ENCODE measurements at places on chromosomes 3 and 15.

DNA sequence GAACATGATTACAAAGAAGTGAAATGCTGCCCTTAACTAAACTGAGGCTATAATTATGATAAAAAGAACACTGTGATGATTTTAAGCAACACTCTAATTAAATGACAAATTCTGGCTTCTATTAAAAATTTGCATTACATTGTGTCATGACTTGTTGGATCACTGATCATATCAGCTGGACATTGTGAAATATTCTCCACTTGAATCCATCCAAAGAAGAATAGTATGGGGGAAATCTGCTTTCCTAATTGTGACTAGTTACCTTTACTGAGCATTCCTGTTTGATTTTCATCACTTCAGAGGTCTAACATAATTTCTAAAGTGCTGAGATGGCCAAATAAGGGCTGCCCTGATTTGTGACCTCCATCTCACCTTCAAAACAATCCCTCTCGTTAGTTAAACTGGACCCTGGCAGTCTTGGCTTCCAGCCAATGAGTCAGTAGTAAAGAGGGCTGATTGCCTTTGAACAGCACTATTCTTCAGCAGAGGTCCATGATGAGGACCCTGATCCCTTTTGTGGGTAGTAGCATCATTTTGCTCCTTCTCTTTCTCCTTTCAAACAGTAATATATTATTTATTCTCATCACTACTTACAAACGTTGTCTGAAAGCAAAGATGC lies 53.5 kb upstream of the LEKR1 start:
- no peak for DNase-seq

DNA sequence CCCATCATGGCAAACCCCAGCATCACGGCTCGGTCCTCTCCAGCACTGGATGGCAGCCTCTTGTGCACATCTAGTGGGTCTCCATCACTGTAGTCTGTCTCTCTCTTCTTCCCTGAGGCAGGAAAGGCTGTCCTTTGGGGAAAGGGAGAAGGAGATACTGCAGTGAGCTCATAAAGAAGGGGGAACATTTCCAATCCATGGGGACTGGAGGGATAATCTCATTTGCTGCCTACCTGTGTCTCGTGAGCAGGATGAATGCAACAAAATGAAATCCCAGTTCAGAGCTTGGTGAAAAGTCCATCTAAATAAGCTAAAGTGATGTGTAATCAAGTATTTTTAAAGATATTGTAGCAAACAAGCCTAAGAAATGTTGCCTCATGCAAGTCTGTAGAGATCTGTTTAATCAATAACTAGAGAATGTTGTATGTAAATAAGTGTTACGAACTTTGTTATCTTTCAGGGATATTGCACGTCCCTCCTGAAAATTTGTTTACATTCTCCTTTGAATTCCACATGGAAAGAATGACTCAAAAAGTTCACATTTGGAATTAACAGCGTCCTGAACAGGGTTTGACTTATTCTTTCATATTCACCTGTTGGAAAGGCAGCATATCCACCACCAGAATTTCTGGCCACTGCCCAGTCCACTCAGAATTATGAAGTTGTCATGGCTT lies at the start of gene KCNMB3:
KCNMB3 (minus strand) TSS at position 312 of the 674 bp plus-strand sequence; CDS start at position 188, 124 bp downstream.
- no peak for DNase-seq

GRCh38 chr3:30615615-30616346 lies 9.4 kb downstream of the TGFBR2 start:
- no peak for DNase-seq

DNA sequence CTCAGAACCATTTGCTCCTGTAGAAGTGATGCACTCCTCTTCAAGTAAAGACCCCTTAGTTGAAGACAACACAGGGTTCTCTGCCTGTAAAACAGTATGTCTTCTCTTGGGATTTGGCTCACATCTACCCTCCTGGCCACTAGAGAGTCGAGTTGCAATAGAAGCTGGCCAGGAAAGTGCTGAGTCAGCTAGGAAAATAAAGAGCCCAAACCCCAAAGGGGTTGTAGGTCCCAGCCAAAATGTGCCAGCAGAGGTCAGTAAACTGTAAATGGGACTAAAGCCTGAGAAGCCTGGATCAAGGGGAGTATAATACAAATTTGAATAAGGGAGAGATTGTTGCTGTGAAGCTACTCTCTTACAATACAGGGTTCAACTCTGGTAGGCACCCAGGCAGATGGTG lies 37.2 kb upstream of the THBS1 start:
- no peak for DNase-seq

DNA sequence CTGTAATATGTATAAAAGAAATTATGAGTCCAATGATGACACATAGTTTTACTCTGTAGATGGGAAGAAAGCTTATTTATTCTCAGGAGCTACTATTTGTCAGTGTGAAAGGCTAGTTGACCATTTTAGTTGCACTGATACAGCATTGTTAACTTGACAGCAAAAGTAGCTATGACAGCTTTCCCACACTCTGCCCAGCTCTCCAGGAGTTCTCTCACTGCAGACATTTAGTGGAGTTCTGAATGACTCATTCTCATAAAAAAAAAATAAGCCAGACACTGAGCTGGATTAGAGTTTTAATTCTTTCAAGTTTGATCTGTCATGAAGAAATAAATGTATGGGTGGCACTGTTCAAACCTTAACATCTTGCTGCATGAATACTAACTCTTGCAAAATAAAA lies 77.2 kb upstream of the CFAP20DC start:
- no peak for DNase-seq

- DNase-seq: no peak
These were observed 345.1 kb downstream of the IL5RA start for GRCh38 chr3:2765002-2765579.

- DNase-seq: no peak
These were observed 200.5 kb downstream of the ITPR1 start for GRCh38 chr3:4693620-4694019.

- no peak for DNase-seq
These were observed 214.9 kb upstream of the C2CD4B start for GRCh38 chr15:62380011-62380410.

DNA sequence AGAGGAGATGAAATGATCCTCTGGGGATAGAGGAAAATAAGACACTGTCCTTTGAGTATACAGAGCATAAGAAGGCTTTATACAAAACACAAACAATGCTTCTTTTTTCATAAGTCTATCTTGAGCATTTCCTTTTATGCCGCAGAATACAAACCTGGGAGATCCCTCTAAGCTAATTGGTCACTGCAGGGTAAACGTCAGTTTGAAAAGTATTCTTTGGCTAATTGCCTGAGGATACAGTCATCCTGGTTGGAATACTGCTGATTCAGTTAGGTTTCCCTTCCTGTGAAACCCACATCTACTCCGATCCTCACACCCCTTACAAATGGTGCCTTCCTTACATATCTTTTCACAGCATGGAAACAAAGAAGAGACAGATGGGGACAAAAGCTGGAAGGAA lies 10.6 kb downstream of the WNT5A start:
- DNase-seq: no peak

DNA sequence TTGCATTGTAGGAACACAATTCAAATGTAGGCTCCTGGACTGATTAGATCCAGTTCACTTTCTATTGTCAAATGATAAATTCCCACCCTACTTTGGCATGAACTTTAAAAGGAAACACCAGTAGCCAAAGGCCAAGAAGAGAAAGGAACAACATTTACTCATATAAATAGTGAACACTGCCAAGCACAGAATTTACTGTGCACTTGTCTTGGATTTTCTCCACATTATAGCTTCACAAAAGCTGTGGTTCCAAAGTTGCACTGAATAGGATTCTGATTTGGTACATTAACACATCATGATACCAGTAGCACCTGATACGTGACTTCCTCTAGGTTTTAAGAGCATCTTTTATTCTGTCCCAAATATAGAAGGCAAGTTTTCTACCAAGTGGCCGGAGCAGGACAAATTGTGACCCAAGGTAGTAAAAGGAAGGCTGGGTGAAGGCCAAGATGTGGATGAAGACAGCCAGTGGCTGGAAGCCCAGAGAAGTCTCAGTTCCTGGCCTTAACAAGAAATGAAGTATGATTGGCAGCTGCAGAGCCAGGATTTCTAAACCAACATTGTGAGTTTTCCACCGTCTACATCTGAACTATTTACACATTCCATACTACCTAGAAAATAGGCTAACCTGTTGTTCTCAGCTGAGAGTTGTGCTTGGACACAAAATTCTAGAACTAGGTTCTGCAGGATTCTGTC lies 206.7 kb downstream of the THRB start:
- DNase-seq: no peak

DNA sequence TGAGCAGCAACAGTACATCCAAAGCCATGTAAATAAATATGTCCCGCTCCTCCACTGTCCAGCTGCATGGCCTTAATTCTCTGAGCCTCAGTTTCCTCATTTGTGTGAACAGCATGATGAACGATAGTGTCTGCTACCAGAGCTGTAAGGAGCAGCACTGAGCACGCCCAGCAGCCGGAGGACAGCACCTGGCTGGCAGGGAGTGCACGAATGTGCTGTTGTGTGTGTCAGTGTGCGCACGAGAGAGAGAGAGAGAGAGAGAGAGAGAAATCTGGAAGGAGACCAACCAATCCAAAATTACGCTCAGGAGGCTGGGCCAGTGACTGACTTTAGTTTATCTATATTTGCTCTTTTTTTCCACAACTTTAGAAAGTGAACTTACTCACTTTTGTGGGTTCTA lies 26.6 kb upstream of the PLXNA1 start:
- no peak for DNase-seq

DNA sequence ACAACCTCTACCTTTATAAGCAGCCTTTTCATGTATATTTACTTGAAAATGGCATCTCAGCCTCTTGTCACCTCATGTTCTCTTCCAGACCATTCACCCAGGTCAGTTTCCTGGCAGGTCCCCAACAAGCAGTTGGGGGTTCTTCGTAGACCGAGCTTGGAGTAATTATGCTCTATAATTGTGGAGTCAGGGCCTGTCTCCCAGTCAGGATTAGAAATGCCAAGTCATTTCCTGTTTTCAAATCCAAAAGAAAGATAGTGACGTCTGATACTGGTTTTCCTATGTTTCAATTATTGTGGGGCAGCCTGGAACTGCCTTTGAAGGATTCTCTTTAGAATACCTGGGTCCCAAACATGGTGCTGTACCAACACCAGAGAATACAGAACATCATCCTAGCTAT lies 430.6 kb downstream of the MECOM start:
- no peak for DNase-seq

DNA sequence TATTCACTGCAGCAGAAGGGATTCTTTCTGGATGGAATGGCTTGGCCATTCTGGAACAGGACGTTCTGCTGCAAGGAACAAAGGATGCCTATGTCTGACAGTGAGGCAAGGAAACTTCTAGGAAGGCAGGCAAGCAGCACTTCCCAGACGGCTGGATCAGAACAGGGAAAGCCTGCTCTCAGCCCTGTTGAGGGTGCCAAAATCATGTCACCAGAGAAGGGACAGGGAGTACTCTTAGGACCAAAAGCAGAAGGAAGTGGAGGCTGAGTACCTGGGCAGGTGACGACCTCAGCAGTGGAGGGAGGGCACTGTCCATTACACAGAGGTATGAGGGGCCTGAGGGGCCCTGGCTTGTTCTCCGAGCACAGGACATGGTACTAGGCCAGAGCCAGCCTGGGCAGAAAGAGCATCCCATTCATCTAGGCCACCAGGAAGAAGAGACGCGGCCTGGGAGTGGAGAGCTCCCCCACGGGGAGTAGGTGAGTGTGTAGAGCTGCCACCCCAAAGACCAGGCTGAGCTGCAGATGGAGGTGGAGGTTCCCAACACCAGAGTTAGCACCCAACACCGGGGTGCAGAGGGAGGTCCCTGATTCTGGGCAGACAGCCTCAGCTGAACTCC lies 9.6 kb downstream of the KLF15 start:
- DNase-seq: no peak

DNA sequence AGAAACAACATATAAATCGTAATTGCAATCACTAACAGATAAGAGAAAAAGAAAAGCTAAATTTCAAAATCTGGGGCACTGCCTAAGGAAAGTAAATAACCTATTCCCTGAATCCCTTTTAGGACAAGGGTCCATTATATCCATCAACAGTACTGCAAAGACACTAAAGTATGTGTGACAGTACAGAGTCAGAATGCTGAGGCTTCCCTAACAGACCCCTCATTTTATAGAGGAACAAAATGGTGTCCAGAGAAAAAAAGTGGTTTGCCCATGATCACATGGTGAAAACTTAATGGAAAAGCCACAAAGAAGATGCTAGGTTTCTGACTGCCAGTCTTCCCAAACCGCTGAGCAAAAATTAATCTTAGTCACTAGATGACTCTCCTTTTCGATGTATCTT lies 93.8 kb downstream of the DHX30 start:
- DNase-seq: no peak

DNA sequence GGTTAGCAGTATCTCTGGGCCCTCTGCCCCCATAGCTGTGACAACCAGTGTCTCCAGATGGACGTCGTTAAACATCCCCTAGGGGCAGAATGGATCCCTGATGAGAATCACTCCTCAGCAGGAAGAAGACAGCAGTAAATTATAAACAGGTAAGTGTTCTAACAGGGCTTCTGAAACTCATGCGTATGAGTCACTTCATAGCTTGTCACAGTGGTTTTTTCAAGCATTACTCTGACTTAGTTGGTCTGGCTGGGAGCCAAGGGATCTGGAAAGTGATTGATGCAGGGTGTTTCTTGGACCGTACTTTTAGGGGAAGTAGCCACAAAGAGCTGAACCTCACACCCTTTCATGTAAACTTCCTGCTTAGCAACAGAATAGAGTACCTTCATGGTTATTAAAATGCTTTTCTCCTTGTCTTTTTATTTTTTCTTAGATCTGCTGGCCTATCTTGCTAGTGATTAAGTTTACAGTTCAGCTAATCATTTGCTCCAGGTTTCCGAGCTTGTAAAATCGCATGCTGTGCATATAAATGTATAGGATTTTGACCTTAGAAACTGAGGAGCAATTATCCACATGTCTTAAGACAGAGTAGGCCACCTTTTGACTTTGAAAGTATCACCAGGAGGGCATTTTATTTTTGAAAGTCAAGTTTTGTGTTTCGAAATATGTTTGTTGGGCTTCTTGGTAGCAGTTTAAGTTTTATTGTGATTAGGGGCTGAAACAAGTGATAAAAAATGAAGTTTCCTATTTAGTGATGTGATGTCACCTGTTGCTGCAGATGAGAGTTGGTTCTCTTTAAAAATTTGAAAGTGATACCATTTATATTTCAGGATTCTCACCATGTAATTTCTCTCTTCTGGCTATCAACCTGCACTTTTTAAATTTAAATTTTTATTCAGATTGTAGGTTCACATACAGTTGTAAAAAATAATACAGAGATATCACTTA lies 333.9 kb downstream of the PTPRG start:
- DNase-seq: peak; percentile 39

DNA sequence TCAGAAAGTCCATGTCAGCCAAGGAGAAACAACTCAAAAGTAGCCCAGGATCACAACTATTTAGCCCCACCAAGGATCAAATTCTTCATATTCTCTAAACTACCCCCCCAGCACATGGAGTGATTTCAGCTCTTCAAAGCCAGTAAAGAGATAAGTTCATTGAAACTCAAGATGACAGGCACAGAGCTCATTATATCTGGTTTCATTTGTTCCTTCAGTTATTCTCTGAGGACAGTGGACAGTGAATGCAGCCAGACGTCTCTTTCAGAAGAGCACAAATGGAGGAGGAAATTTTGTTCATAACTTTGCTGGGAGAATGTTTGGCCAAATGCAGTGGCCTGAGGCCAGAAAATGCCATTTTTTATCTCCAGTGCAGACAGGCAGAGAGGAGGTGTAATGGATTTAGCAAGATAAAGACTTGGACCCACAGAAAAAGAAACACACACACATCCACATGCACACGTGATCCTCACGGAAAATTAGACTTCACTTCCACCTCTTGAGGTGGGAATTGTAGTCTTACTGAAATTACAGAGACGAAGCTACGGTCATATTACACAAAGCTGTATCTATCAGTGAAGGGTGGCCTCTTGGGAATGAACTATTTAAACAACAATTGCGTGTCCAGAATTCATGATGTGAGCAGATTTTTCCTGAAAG lies 64.6 kb downstream of the HES1 start:
- DNase-seq: no peak
